Memory B cell (primary cell): ENCODE measurements at places on chromosomes 1 and 21.

- DNase-seq: no peak
Observed at GRCh38 chr1:237838904-237839534, 51.7 kb downstream of the ZP4 start.

GRCh38 chr1:147115496-147115895 is 56.8 kb downstream of the PRKAB2 start:
- no peak for DNase-seq

- DNase-seq: no peak
Observed at GRCh38 chr1:84768634-84769033, 78.4 kb upstream of the SSX2IP start.

DNA sequence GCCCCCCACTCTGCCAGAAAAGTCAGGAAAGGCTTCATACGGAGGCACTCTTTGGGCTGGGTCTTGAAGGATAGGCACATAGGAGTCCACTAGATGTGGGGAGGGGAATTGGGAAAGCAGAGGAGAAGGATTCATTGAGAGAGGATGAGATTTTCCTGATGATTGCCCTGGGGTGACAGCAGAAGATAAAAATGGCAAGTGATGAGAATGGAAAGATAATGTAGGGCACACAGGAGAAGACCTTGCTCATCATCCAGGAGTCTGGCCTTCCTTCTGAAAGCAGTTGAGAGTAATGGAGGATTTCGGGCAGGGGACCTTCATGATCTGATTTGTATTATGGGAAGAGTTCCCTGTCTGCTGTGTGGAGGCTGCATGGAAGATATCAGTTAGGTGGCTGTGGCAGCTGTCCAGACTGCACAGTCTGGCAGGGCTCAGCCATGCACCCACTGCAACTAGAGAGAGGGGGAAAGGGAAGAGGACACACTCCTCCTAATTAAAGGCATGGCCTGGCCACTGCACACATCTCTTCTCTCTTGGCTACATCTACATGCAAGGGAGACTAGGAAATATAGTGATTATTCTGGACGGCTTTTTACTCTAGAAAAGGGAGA is 9.6 kb upstream of the FABP3 start:
- no peak for DNase-seq

DNA sequence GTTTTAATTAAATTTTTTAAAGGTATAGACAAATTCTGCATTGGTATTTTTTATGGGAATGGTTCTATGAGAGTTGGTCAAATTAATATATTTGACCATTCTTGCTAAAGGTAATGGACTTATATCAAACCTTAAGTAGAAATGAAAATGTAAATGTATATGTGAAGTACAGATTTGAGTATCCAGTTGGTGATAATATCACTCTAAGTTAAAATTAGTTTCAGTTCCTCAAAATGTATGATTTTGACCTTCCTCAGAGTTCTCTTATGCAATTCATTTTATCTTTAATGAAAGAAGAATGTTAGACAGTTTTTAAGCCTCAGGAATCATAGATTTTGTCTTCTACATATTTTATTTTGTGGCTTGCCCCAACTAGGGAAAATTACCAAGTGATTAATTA is 1291.5 kb upstream of the B3GALT2 start:
- DNase-seq: no peak

DNA sequence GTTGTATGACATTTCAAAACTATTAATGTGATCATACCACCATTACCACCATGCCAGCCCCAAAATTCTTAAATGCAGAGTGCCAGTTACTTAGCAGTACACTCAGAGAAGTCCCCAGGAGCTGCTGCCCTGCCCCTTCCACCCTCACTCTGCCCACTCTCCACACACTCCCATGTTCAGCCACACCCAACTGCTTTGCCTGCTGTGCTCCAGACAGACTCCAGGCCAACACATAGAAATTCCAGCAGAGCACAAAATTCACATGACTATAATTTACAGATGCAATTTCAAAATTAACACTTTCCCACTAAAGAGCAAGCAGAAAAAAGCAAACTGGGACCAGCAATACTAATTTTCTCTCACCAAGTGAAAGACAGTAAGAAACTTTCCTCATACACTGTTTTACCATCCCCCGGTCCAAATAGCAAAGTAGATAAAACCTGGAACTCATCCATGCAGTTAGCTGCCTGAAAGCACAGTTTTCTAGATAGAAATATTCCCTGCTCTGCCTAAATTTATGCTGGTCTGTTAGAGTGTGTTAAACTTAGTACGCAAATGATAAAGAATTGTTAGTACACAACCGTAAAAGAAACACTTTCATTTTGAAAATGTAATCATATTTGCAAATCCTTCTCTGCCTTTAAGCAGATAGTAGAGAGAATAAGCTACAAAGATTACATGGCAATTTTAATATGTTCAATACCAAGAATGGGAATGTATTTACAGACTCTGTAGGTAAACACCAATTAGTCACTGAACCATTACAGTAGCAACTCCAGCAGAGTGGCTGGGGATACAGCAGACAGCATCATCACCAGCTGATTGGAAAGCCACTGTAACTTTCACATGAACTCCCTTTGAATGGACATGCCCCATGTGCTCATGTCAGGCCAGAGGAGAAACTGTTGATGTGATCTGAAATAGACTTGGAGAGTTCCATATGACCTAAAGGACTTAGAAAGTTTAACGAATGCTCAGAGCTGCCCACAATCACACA is 176.5 kb downstream of the VAV3 start:
- DNase-seq: no peak

DNA sequence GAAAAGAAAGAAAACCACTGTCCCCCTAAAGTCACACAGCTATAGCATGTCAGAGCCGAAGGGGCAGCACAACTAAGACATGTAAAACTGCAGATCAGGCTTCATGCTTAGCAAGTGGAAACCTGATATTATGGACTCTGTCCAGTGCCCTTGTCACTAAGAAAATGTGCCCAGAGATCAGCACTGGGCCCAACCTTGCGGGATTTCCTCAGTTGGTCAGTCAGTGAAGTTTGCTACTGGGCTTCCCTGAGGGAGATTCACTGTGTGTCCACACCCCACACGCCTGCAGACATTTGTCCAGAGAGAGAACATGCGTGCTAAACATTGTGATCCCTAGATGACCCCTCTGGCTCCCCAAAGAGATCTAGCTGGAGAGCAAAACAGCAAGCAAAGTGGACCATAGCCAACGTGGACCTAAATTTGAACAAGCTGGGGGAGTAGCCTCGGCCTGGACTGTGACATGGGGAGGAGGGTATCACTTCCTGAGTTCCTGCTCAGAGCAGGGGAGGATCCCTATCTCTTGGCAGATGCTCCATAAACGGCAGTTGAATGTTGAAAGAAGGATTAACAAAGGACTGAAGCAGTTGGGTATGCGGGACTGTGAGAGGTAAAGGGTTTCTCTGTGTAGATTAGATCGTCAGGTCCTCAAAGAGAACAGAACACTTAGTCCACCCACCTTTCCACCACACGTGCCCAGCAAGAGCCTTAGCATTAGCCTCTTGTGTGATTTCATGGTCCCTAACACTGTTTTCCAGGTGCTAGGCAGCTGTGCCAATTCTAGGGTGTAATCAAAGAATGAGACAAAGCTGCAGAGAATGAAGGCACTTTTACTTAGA is 53.6 kb downstream of the GLUL start:
- no peak for DNase-seq

GRCh38 chr1:159880430-159880829 is 18.0 kb upstream of the VSIG8 start:
- DNase-seq: no peak

- DNase-seq: no peak
Observed at GRCh38 chr1:2408859-2409276, 3.5 kb downstream of the PEX10 start.

- DNase-seq: no peak
Observed at GRCh38 chr1:205962821-205963221, 19.6 kb upstream of the SLC26A9 start.

- no peak for DNase-seq
Observed at GRCh38 chr1:160640359-160641123, 6.3 kb downstream of the SLAMF1 start.

- DNase-seq: no peak
Observed at GRCh38 chr1:151504759-151505158, 6.4 kb upstream of the CGN start.

DNA sequence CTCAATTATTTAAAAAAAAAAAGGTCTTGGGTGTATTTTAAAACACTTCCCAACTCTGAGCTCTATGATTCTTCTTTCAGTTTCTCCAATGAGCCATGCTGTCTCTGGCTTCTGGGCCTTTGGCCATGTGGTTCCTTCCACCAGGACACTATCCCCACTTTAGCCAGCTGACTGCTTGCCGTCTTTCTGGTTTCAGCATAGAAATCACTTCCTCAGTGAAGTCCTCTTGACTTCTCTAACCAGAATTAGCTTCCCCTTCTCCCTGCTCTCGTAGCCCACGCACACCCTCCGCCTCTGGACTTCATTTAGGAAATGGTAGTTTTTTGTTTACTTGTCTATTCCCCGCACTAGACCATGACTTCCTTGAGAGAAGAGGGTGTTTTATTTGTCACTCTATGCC is 1.1 kb upstream of the DIO1 start:
- DNase-seq: no peak

DNA sequence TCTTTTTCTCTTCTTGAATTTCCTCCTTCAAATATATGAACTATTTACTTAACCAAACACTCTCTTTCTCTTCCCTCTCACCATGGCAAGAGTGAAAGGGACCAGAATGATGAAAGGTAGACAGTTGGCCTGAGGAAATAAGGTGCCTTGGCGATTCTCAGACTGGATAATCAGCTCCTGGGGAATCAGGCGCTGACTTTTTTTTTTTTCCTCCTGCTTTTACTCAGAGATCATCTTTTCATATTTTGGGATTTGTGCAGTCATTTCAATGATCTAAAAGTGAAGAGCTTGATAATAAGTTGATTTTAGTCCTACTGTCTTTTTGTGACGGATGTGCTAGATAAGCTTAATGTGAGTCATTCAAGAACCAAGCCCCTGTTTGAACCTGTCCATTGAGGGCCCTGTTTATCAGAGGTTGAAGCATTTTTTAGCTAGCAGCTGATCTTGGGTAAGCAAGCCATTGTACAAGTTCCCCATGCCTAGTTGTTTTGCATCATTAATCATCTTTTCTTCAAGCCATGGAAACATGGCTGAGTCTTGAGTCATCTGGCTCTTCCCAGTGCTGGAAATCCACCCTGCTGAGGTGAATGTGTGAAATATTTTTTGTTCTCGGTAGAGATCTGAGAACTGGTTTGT is 40.8 kb downstream of the ITSN1 start:
- no peak for DNase-seq

DNA sequence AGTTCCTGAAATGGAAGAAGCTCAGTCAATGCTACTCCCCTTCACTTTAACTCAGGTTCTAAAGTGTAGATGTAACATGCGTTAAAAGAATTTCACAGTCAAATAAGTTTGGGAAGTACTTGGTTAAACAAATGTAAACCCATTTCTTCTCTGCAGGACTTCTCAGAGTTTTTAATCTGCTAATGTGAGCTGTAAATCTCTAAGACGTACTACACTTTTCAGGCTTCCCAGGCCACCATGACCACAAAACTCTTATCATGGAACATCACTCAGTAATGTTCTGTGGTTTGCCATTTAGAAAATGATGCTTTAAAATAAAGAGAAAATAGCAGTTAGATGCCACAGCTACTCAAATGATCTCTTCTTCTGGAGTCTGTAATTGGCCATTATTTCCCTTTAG is 104.3 kb downstream of the HHIPL2 start:
- DNase-seq: no peak

DNA sequence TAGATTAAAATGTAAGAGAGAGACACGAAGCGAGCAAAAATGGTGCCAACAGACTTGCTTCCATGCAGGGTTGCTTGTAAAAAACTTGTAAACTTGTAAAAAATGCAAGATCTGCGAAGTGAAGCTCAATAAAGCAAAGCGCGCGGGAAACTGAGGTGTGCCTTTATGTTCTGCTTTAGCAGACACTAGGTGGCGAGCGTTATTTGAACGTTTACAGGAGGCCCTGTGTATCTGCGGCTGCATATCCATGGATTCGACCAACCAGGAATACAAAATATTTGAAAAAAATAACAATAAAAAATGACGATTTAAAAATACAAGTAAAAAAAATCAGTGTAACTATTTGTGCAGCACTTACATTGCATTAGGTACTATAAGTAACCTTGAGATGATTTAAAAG is 1.5 kb downstream of the UBE2G2 start:
- DNase-seq: no peak

DNA sequence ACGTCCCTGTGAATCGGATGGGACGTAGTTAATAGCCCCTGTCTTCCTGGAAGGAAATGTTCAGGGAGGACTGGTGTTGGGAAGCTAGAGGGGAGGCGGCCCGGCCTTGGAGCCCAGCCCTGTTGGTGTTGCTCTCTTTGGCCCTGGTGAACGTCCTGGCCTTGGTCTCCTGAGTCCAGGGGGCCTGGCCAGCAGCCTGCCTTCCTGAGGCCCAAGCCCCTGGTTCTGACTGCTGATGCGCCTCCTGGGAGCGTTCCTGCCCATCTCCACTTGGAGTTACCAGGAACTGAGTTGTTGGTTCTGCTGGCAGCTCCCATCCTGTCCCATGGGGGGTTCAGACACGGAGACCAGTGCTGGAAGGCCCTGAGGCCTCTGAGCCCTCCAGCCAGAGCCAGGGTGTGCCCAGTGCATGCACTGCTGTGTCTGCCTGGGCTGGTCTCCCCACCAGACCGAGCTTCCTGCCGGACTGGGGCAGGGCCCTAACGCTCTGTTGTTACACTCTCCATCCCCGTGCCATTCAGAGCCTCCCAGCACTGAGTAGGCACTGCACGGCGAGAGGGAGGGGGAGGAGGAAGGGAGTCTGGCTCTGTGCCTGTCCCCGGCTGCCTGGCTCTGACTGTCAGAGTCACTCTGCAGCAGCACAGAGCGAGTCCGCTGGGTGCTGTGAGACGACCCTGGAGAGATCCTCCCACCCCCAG is 382.5 kb upstream of the VAMP3 start:
- no peak for DNase-seq

DNA sequence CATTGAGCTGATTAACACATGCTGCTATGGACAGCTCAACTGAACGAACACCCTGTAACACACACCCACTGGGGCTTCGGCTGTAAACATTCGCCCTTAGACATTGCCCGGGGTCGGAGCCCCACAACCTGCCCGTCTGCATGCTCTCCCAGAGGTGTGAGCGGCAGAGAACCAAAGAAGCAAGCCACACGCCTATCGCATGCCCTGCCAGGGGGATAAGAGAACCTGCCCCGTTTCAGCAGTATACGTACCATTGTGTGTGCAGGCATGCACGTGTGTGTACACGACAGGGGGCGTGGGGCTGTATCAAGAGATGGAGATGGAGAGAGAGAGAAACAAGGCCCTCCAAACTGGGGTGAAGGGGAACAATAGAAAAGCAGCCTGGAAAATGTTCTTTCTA is 9.9 kb upstream of the DESI2 start:
- no peak for DNase-seq

GRCh38 chr21:46421191-46421750 is 37.4 kb upstream of the DIP2A start:
- no peak for DNase-seq

- DNase-seq: no peak
Observed at GRCh38 chr21:36194024-36194423, 37.4 kb downstream of the DOP1B start.
